ENCODE measurements at places on chromosomes 13 and 19.

- DNase-seq, result no peak
These were observed 315.9 kb downstream of the ATP8A2 start for GRCh38 chr13:25687471-25688225.

GRCh38 chr19:3656747-3657394 lies 30.3 kb upstream of the CACTIN start:
- no peak for DNase-seq

DNA sequence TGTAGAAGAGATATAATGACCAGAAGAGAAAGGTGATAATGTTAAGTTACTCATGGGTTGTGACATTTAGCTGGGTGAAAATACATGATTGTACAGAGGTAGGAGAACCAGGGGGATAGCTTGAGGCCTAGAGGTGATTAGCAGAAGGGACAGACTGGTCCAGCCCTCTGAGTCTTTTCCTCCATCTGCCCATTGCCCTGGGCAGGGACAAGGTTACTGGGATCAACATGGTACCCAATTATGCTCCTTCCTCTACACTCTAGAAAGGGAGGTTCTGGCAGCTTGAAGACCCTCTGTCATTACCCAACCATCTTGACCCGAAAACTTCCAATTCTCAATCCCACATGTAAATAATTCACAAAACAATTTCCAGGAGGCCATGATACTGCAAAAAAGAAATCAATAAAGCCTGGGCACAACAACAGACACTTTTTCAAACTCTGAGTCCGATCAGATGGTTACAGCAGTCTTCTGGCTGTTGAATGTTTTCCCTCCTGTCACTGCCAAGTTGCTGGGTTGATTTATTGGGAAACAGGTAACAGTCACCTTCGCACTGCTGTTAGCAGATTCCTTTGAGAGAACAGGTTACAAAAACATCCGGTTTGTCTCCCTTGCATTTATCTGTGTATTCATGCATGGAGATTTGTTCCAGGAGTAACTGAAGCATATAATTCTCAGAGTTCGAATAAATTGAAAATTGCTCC lies 239.1 kb upstream of the HTR2A start:
- no peak for DNase-seq

GRCh38 chr13:91739751-91740150 lies 341.3 kb downstream of the GPC5 start:
- DNase-seq, result no peak

- DNase-seq, result no peak
These were observed 14.6 kb upstream of the FFAR2 start for GRCh38 chr19:35433448-35433847.

Measured in stimulated activated CD4-positive, alpha-beta T cell treated with anti-CD3 and anti-CD28 coated beads, TNF-alpha, amount 100 ng/mL, for 48 hours (primary cell).